ENCODE measurements at places on chromosomes 2 and 18.

- no peak for DNase-seq
Measured at GRCh38 chr2:40725950-40726349, 274.1 kb upstream of the SLC8A1 start.

- DNase-seq: no peak
Measured at GRCh38 chr2:26355038-26355995, 8.7 kb upstream of the ADGRF3 start.

DNA sequence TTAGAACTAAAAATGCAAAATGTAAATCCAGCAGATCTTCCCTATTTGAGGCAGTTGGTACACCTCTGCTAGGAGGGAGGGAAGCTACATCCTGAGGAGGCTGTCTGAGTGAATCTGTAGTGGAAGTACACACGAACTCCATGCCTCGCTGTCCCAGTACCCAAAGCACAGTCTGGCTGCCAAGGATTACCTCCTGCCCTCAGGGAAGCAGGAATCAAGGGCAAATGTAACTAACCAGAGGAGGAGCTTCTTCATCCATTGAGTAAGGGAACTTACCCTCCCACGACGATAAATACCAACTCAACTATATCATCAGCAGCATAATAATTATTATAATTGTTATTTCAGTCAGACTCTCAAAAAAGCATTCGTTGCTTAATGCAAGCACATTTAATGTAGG lies 2.1 kb downstream of the DHRS9 start:
- DNase-seq: no peak

GRCh38 chr2:137178951-137179377 lies 413.6 kb downstream of the THSD7B start:
- DNase-seq: no peak

GRCh38 chr2:174327021-174327840 lies 7.5 kb upstream of the SP9 start:
- no peak for DNase-seq

DNA sequence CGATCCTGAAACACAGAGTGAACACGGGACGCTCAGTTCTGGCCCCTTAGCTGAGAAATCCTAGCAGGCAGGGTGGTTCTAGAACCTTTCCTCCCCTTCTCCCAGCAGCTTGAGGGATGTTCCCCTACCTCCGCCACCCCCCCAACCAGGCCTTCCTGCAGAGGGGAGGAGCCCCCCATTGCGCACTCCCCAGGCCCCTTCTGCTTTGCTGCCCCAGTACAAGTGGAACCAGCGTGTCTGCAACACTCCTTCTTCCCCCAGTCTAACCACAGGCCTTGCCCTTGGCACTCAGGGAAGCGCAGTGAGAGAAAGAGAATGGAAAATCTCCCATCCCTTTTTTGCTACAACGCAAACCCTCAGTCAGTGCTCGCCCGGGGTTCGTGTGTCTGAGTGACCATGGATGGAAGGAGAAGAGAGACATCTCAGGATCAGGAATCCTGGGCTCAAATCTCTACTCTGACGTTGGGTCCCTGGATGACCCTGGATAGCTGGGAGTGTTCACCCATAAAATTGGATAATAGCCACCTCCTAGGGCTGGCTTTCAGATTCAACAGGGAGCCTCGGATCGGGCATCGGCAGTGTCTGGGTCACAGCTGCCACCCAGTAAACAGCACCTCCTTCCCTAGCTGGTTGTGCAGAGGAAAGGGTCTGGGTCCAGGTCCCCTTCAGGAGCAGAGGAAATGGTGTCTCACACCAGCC lies 3.7 kb downstream of the NPPC start:
- no peak for DNase-seq

DNA sequence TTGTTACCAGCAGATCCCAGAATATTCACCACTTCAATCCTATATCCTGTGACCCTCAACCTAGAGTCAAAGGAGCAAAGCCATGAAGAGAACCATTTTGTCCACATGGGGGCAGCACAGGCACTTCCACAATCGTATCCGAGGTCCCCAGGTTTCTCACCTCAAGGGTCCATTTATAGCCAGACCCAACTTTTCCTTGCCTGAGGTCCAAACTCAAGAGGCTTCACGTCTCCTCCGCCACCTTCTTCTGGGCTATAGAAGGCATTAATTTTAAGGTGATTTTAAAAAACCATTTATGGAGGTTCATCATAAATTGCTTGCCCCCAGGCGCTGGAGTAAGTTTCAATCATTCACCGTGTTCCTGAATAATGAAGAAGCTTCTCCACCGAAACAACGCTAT lies 111.6 kb upstream of the NABP1 start:
- peak; percentile 68 for DNase-seq

DNA sequence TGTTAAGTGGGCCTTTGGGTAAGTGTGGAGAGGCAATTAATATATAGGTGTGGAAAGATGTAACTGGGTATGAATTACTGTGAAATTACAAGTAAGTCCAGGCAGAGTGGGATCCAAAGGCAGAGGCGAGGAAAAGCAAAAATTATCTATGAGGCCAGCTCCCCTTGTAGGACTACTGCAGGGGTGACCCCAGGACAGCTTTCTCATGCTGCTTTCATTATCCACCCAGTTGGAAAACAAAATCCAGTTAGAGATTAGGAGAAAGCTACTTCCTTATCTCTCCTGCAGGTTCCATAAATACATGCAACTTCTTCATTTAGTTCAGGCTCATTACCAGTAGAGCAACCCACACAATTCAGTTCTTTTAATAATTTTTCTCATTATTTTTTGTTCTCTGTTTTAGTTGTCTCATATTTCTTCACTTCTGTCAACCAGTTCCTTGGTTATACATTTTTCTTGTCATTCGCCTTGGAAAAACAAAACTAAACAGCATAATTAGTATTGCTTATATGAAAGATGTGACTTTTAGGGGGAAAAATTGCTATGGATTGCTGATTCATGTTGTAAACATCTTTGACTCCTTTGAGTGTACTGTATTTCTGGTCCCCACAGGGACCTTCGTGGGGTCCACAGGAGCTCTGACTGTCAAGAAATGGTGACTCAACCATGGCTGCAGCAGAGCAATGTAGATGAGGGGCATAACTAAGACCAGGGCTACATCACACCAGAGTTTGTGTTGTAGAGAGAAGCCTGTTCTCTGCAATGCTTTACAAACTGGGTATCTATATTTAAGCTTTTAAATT lies 110.4 kb upstream of the PARD3B start:
- no peak for DNase-seq

- no peak for DNase-seq
Measured at GRCh38 chr2:238425979-238426567, 654 bp upstream of the ASB1 start.

- no peak for DNase-seq
Measured at GRCh38 chr2:17171446-17172049, 346.7 kb downstream of the RAD51AP2 start.

- DNase-seq: no peak
Measured at GRCh38 chr2:137420744-137421143, 543.5 kb upstream of the HNMT start.

GRCh38 chr2:64839844-64840243 lies 149.4 kb upstream of the SLC1A4 start:
- DNase-seq: no peak

- no peak for DNase-seq
Measured at GRCh38 chr18:627231-627630, 30.2 kb upstream of the TYMS start.

DNA sequence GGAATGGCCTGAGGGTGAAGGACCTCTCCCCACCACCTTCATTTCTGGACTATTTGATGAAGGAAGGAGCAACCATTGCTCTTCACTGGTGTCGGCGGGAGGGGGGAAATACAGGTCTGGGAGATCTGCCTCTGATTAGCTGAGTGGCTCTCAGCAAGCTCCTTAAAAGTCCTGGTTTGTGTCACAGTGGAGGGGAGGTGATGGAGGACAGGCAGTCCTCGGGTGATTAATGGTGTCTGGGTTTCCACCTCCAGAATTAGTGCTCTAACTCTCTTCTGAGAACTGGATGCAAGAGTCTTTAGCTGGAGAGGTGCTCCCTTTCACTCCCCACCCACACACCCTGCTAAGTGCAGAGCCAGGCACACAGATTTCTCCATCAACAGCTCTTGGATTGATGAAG lies 83.2 kb downstream of the TTC32 start:
- DNase-seq: no peak

- DNase-seq: no peak
Measured at GRCh38 chr18:76474824-76475223, 20.2 kb downstream of the ZNF516 start.

- DNase-seq: no peak
Measured at GRCh38 chr2:61631321-61631720, 93.2 kb upstream of the XPO1 start.

DNA sequence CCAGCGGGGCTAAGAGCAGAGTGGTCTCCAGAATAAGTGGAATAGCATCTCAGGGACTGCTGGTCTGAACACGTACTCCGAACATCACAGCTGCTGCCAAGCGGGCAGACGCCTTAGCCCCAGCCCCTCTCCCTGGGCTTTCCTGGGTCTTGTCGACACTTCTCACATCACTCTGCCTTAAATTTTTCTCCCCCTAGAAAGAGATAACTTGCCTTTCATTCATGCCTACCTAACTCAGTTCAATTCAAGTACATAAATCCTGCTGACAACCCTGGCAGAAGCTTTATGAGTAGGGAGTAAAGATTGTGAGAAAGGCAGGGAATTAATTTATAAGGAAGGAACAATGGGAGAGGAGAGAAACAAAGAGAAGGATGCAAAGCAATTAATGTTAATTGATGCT lies 202.9 kb upstream of the TNP1 start:
- DNase-seq: no peak

- DNase-seq: no peak
Measured at GRCh38 chr18:34158881-34159690, 65.6 kb downstream of the NOL4 start.

GRCh38 chr2:39153312-39153711 lies 32.5 kb upstream of the SOS1 start:
- DNase-seq: no peak

GRCh38 chr2:239012936-239013677 lies 165.2 kb downstream of the TWIST2 start:
- DNase-seq: no peak

Data from dermis microvascular lymphatic vessel endothelial cell (primary cell).